ENCODE measurements at places on chromosomes 1 and 21.

DNA sequence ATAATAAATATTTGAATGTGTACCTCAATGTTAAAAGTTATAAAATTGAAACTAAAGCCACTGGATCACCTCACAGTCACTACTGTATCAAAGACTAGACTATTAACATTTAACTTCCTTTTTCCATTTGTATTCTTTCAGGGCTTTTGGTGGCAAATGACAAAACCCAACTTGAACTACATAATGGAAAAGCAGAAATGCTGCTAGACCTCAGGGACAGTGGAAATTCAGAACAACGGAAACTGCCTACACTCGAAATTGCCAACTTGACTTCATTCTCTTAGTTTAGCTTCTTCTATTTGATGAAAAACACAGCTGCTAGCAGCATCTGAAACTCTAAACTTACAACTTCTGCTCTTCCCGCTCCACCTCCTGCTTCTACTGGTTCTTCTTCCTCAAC lies 34.9 kb upstream of the NTNG1 start:
- DNase-seq: no peak

DNA sequence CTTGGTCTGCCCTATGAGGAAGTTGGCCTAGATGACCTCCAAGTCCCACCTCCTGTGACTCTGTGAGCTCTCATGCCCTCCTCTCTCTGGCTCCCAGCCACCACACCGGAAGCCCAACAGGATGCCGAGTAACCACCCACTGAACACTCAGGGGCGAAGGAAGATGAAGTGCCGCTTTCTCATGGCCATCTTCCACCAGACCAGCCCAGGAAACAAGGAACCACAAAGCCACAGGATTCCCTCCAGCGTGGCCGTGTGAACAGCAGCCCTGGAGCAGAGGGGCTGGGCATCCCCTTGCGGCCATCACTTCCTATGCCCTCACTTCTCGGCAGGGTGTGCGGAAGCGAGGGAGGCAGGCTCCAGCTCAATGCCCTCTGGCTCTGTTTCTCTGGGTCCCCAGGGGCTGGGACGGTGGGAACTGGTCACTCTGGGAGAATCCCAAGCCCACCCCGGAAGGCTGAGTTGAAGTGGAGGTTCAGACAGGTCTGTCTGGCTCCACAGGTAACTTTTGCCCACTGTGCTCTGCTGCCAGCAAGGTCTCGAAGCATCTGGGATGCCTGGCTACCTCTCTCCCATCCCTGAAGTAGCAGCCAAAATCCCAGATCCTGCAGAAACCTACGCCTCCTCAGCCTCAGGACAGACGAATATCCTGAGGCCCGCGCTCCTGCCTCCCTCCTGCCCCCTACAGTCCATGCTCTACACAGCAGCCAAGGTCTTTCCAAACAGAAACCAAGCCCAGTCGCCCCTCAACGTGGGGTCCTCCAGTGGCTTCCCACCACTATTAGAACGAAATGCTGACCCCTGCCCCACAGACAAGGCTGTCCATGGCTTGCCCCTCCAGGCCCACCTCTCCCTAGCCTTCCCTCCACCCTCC lies 44.2 kb upstream of the ECE1 start:
- peak; percentile 76 for DNase-seq

- no peak for DNase-seq
Observed at GRCh38 chr1:66929146-66929688, 4.4 kb downstream of the MIER1 start.

GRCh38 chr1:111364690-111365089 lies 62.8 kb downstream of the OVGP1 start:
- no peak for DNase-seq

- peak; percentile 67 for DNase-seq
Observed at GRCh38 chr1:41380979-41381691, 19.9 kb downstream of the FOXO6 start.

GRCh38 chr1:59747420-59748024 lies 67.2 kb upstream of the HOOK1 start:
- DNase-seq: peak; percentile 77

- DNase-seq: no peak
Observed at GRCh38 chr1:17403081-17403480, 31.1 kb downstream of the PADI6 start.

GRCh38 chr1:165856021-165856420 lies 28.6 kb downstream of the UCK2 start:
- no peak for DNase-seq

- DNase-seq: no peak
Observed at GRCh38 chr1:43405219-43405875, 15.6 kb downstream of the SZT2 start.

GRCh38 chr1:214983126-214983869 lies 99.2 kb upstream of the KCNK2 start:
- DNase-seq: no peak

- DNase-seq: no peak
Observed at GRCh38 chr1:240399381-240399780, 212.6 kb downstream of the GREM2 start.

- DNase-seq: no peak
Observed at GRCh38 chr1:78790174-78790573, 140.5 kb downstream of the IFI44 start.

- DNase-seq: peak; percentile 79
Observed at GRCh38 chr1:176073524-176074157, 133.4 kb downstream of the COP1 start.

DNA sequence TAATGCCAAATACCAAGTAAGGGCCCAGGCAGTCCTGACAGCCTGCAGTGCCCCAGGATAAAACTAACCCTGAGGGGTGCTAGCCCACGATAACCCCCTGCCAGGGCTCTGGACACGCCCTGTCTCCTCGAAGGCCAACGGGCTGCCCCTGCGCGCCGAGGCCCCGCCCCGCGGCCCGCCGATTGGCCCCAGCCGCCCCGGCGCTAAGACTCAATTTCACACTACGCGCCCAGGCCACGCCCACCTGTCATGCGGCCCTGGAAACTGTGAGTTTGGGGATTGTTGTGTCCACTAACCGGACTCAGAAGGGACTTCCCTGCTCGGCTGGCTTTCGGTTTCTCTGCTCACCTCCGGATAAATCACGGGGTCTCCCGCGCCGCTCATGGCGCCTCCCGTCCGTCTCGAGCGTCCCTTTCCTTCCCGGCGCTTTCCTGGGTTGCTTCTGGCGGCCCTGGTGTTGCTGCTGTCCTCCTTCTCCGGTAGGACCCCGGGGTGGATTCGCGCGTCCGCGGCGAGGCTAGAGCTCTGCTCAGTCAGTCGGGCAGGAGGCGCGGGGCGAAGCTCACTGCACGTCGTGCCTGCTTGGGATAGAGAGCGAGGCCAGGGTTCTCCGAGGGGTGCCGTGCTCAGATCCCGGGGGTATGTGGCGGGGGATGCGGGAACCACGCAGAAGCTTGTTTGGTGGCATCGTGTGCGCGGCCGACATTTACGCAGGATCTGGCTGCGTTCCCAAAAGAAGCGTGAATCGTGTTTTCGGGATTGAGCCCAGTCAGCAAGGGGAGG lies at the start of gene CR1L:
Gene CR1L, plus strand, starts transcription at position 282 of the 783 bp plus-strand sequence. Its CDS starts 101 bp downstream, at position 383.
- peak; percentile 71 for DNase-seq

- peak; percentile 64 for DNase-seq
Observed at GRCh38 chr1:44660176-44660575, 14.1 kb downstream of the TMEM53 start.

DNA sequence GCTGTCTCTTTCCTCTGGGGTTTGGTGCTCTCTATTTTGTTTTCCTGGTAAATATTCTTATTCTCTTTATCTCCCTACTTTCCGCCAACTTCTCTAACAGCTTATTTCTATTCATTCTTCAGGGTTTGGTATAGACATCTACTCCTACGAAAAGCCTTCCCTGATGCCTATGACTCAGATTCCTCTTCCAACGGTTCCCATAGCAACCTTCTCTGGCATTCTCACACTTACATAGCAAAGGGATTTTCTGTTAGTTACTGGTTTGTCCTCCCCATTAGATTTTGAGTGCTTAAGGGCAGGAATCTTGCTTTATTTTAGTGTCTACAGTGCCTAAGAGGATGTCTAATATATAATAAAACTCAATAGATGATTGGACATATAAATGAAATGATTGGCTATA lies 407.6 kb upstream of the DEPDC1 start:
- DNase-seq: no peak

DNA sequence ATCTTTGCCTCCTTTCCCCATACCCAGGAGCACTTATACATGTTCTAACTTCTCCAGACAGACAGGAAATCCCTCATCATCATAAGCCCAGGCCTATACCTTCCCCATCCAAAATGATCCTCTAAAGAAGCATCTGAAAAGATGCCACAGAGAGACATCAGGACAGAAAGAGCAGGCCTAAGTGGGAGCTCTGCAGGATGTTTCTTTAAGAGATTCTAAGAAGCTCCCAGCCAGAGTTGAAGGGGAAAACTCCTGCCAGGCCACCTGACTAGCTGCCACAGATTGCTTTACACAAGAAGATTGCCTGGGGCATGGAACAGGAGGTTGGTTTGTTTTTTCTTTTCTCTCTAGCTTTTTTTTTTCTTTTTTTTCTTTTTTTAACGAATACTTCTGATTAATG lies 275.8 kb downstream of the VAV3 start:
- DNase-seq: no peak

GRCh38 chr1:223346311-223346710 lies 17.7 kb downstream of the SUSD4 start:
- no peak for DNase-seq

- DNase-seq: no peak
Observed at GRCh38 chr1:15206418-15207030, 40.5 kb upstream of the FHAD1 start.

- peak; percentile 21 for DNase-seq
Observed at GRCh38 chr1:223654083-223654482, 11.4 kb downstream of the CAPN8 start.

GRCh38 chr21:42227909-42228708 lies 9.2 kb downstream of the ABCG1 start:
- peak; percentile 61 for DNase-seq

DNA sequence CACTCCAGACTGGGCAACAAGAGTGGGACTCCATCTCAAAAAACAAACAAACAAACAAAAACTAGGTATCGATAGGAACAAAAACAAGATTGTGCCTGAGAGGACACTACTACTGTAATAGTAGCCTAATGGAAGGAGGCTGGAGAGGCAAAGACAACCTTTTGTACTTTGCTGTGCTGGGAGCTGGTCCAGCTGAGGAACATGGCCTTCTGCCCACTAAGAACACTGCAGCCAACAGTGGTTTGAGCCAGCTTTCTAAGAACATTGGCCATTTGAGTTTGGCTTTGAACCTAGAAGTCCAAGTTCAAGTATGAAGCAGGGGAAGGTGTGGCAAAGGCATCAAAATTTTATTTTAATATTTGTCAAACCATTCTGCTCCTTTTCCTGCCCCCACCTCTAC lies 22.7 kb upstream of the RGS8 start:
- DNase-seq: peak; percentile 36

GRCh38 chr1:193355178-193355577 lies 168.8 kb upstream of the B3GALT2 start:
- DNase-seq: no peak

GRCh38 chr1:170407138-170407537 lies 124.8 kb upstream of the GORAB start:
- no peak for DNase-seq

DNA sequence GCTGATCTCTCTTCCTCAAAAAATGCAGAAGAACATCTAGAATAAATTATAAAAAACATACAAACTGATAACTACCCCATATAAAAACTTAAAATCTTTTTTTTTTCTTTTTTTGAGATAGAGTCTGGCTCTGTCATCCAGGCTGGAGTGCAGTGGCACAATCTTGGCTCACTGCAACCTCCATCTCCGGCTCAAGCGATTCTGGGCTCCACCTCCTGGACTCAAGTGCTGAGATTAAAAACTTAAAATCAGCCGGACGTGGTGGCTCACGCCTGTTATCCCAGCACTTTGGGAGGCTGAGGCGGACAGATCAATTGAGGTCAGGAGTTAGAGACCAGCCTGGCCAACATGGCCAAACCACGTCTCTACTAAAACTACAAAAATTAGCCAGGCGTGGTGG lies 31.1 kb downstream of the LIN9 start:
- no peak for DNase-seq

- no peak for DNase-seq
Observed at GRCh38 chr1:22552021-22552420, 11.3 kb upstream of the EPHA8 start.

GRCh38 chr21:44390886-44391285 lies 37.5 kb downstream of the TRPM2 start:
- DNase-seq: no peak

DNA sequence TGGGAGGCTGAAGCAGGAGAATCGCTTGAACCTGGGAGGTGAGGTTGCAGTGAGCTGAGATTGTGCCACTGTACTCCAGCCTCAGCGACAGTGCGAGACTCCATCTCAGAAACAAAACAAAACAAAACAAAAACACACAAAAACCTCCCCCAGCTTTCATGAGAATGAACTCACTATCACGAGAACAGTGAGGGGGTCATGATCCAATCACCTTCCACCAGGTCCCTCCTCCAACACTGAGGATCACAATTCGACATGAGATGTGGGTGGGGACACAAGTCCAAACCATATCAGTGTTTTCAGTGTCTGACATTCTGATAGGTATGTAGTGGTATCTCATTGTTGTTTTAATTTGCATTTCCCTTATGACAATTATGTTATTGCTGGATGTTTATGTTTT lies 31.5 kb upstream of the DYRK1A start:
- DNase-seq: no peak

GRCh38 chr1:171219346-171220080 lies 28.8 kb upstream of the FMO1 start:
- DNase-seq: peak; percentile 43

DNA sequence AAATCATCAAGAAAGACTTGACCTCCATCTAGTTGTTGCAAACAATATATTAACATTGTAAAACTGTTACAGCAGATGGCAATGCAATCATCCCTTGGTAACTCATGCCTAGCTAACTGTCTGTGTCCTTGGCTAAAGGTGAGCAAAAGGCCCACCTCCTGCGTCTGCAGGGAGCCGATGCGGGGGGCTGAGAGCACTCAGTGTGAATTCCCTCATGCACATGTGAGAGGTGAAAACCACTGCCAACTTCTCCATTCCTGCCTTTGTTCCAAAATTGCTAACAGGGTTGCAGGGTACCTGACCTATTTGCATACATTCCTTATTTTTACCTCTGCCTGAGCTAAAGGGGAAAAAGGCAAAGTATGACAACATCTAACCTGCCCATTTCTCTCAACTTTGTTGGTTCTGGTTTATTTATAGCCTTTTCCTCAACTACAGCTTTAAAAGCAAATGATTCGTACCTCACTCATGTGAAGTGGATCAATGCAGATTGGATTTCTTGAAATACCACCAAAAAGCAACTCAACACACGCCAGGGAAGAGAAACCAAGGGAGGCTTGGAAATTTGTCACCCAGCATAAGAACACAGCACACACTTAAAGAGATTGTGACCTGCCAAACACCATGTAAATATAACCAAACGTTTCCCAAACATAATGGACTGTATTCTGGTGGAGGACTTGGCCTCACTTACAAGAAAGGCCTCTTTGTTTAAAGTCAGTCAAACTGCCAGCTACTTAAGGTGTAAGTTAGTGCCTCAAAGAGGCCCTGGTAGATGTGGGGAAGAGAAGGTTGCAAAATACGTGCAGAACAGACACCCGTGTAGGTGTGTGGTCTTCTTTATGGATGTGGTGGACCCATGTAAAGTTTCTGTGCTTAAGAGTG lies 651.0 kb downstream of the SMYD3 start:
- DNase-seq: no peak

DNA sequence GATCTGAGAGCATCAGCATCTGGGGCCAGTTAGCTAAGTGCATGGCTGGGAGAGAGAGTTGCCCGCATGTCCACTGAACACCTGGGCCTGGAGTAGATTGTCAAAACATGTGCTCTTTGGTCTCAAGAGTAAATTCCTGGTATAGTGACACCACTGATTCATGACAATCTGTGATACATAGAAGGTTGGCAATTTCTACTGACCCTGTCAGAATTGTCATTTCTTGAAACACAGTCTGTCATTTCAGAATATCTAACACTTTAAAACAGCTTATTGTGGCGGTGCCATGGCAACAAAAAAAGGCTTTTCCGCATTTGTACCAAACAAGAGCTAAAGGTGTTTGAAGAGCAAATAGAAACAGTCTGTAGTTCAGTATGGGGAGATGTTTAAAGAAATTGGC lies 186.4 kb upstream of the FAM78B start:
- DNase-seq: no peak
